Endothelial cell of umbilical vein (primary cell): ENCODE measurements at places on chromosomes 13 and 19.

DNA sequence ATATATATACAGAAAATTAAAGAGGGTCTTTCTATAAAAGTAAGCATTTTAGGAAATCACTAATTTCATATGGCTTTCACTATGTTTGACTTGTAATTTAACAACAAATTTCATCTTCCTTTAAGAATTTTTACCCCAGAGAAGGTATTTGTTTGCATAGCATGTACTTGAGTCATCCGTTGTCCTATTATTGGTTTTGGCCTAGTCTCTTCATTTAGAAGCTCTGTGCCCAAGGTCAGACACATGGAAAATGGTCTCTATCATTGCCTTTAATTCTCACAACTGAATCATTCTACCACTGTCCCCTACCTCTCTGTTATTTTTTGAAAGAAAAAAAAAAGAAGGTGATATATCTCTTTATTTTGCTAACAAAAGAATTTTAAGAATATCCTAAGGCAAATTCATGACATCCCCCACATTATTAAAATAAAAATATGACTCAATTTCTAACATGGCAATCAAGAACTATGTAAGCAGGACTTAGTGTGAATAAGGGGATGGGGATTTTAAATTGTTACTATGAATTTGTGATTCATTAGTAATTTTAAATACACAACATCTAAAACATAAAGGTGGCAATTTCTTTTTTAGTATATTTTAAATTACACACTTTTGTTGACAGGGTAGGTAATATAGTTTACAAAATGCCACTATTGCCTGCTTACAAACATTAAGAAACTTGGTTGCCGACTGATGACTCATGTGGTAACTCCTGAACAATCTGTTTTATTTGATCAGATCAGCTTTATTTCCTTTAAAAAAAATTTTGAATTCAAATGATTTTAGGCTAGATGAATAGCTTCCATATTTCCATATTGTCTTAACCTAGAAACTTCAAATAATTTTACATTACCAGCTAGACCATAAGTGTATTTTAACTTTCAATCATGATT is 13.9 kb downstream of the SLITRK5 start:
- no peak for DNase-seq

- no peak for DNase-seq
Measured at GRCh38 chr19:3573162-3573857, 566 bp downstream of the HMG20B start.

DNA sequence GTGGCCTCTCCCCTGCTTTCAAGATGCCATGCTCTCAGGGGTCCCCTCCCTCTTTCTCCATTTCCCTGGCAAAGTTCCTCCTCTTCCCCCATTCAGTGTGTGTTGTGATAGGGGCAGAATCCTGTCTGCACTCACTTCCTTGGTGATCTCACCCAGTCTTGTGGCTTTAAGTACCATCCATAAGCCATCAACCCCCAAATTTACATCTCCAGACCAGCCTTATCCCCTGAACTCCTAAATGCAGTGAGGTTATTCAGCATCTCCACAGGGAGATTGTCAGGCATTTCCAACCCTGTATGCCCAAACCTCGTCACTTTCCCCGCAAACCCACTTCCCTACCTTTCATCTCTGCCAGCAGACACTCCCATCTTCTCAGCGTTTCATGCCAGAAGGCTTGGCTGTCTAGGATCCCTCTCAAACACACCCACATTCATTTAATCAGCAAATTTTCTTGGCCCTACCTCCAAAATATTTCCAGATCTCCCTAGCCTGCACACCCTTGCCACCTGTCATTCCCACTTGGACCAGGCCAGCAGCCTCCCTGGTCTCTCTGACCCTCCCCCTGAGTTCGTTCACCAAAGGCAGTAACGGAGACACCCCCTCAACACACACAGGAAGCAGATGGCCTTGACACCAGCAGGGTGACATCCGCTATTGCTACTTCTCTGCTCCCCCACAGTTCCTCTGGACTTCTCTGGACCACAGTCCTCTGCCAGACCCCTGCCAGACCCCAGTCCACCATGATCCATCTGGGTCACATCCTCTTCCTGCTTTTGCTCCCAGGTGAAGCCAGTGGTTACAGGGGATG is at the start of gene HCST:
Gene HCST, plus strand, starts transcription at position 676 of the 808 bp plus-strand sequence. Its CDS starts 65 bp downstream, at position 741.
- DNase-seq = no peak

GRCh38 chr13:48156466-48156865 is 61.6 kb upstream of the MED4 start:
- DNase-seq = no peak

DNA sequence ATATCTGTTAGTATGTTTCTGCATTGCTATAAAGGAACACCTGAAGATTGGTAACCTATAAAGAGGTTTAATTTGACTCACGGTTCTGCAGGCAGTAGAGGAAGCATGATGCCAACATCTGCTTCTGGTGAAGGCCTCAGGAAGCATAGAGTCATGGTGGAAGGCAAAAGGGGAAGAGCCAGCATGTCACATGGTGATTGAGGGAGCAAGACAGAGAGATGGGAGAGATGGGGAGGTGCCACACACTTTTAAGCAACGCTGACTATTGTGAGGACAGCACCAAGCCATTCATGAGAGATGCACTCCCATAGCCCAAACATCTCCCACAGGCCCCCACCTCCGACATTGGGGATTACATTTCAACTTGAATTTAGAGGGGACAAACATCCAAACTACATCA is 32.8 kb downstream of the COG6 start:
- DNase-seq = no peak

DNA sequence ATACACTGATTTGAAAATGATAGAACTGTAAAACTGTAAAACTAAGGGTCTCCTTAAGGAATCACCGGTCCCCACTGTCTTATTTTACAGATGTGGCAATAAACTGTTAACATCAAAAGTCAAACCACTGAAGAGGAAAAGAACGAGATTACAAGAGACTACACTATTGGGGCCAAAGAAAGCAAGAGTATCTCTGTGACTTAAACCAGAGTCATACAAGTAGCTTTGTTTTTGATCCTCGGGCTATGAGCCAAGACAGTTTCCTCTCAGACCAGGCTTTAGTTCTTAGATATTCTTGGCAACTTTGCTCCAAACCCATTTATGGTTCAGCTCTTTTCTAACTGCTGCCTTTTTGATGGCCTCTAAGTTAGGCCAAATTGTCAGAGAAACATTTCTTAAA is 113.8 kb downstream of the TBC1D4 start:
- DNase-seq = peak; percentile 93

DNA sequence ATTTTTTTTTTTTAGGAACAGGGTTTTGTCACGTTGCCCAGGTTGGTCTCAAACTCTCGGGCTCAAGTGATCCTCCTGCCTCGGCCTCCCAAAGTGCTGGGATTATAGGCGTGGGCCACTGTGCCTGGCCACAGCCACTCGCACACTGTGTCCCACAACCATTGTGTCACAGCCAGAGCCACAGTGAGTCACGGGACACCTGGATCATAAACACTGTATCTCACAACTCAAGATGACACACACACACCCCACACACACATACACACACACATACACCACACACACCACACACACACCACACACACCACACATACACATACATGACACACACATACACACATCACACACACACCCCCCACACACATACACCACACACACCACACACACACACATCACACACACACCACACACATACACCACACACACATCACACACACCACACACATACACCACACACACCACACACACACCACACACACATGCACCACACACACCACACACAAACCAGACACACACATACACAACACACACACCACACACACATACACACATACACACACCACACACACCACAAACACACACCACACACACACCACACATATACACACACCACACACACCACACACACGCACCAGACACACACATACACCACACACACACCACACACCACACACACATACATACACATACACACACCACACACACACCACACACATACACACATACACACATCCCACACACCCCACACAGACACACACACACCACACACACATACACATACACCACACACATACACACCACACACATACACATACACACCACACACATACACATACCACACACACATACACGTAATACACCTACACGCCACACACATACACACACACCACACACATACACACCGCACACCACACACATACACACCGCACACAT is 16.2 kb downstream of the ELAVL3 start:
- no peak for DNase-seq

GRCh38 chr13:31521435-31521834 is 217.9 kb upstream of the RXFP2 start:
- DNase-seq = no peak

DNA sequence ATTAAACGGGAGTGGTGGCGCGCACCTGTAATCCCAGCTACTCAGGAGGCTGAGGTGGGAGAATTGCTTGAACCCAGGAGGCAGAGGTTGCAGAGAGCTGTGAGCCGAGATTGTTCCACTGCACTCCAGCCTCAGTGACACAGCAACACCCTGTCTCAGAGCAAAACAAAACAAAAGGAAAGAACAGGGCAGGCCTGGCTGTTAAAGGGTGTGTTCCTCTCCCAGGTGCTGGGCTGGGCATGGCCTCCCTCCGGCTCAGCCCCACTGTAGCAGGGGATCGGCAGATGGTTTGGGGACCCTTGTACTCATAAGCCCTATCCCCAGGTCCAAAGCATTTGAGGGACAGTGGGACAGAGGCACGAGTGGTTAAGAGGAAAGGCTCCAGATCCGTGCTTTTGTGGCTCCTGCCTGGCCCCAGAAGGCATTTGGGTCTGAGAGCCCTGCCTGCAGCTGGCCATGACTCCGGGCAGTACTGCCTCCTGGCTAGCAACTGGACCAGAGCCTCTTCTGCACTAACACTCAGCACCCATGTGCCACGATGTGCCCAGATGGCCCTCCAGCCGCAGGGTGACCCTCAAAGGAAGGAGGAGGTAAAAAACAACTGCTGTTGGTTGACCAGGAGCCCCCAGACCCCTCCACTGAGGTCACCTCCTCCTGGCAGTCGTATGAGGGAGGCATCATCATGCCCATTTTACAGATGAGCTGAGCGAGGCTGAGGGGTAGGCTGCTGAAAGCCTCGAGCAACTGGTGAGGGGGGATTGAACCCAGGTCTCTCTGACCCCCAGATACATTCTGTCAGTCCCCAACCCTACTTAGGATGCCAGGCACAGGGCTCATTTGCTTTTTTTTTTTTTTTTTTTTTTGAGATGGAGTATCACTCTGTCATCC is 10.0 kb downstream of the RFX1 start:
- DNase-seq = no peak
